ENCODE measurements at places on chromosomes 12 and 14.
A peak's percentile ranks its signal among the peaks of the same experiment; 100 is the strongest.

DNA sequence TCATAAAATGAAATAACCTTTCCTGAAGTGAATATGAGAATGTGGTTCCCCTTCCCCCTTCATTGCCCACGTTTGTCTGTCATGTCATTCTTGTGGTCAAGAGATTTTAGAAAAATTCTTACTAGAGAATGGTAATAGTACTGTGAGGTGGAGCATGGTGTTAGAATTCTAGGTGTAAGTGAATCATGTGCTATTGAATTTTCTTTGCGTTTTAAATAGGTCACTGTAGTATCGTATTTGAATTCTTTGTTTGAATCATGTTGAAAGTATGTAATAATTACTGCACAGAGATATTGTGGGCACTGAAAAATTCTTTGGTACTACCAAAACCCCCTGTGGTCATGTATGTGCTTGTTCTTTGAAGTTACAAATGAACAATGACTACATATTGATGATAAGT, 49.9 kb downstream of the FUT8 start:
- no peak for DNase-seq

DNA sequence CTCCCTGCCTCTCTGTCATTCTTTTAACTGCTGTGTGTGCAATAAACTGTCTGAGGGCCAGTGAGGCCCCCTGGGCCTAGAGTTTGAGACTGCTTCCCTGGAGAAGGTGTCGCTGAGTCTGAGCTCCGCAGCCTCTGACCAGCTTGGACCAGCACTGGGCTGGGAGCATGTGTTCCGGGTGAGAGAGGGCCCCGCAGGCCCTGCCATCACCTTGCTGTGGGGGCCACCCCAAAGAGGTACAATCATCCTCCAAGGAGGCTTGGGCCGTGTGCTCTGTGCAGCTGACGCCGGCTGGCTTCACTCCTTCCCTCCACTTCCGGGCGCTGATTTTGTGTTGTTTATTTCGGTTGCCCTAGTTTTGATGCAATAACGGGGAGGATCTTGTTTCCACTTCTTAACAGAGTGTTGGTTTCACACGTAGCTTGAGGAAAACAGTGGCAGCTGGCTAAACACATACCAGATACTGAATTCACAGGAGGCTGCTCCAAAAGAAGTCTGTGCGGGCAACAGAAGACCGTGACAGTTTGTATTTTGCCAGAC, 121.6 kb downstream of the TMEM132C start:
- no peak for DNase-seq

- no peak for DNase-seq
Observed at GRCh38 chr12:59168647-59169046, 248.3 kb upstream of the LRIG3 start.

GRCh38 chr12:93360688-93361087, 17.0 kb upstream of the NUDT4 start:
- DNase-seq, result no peak

- no peak for DNase-seq
Observed at GRCh38 chr14:24234095-24235005, 1.6 kb downstream of the GMPR2 start.

- DNase-seq, result peak; percentile 6
Observed at GRCh38 chr14:53109105-53110041, 43.8 kb downstream of the DDHD1 start.

DNA sequence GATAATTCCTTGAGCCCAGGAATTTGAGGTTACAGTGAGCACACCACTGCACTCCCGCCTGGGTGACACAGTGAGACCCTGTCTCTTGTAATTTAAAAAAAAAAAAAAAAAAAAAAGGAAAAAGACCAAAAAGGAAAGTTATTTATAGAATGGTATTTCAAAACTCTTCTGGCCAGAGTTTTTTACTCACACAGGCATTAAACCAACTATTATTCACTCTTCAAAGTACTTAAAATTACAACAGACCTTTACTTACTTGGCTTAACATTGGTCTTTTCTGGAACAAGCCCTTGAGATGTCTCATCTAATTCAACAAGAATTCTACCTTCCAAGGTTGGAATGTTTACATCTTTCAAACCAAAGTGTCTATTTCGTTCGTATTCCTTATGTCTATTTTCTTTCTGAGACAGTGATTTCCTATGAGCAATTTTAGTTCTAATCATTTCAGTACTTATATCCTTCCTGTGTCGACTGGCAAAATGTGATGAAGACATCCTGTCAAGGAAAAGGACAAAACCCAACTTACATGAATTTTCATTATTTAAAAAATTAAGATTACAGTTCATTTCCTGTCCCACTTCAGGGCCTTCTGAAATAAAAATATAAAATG, 2.6 kb downstream of the DLGAP5 start:
- no peak for DNase-seq

DNA sequence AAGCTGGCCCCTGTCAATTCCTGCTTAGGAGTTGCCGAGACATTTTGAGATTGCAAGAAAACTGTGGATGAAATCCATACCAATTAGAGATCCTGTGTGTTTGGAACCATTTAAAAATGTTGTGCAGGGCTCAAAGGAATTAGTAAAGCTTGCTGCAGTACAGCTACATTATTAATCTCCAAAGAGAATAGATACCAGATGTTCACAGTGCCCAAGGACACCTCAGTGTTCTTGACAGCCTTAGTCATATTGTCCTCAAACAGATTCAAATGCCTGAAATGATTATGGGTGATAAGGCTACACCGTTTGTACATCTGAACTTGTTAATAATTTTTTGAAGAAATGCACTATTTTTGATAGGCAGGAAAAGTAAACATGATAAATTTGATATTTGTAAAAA, 164.6 kb downstream of the MSRB3 start:
- DNase-seq, result no peak

- DNase-seq, result no peak
Observed at GRCh38 chr12:1174659-1175058, 183.6 kb downstream of the ERC1 start.

DNA sequence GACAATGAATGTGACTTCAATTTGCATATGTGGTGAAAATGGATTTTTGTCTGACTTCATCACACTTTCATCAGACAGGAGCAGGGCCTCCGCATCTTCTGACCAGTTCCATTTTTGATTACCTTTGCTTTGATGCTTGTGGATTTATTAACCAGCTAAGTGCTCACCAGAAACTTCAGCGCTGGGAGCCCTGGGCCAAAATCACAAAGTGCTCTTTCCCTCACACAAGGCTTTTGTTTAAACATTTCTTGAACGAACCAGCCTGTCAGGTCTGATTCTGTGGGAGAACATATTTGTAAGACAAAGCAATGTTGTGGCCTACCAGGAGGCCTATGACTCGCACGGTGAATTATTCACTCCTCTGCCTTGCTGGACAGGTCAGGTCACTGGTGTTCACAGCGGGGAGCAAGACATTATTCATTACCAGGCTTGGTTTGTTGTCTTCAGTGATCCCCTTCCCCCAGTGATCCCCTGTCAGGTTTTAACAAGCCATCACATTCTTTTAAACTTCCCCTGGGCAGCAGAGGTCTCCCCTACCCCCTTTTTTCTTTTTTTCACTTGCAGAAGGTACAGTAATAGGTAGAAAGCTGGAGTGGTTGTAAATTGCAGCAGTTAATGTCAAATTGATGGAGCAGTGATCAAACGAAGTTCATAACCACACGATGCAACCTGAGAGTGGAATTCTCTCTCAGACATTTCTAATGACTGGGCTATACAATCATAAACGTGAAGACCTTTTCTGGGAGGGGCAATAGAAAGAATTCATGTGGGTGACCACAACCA, 167.5 kb upstream of the PRICKLE1 start:
- no peak for DNase-seq

DNA sequence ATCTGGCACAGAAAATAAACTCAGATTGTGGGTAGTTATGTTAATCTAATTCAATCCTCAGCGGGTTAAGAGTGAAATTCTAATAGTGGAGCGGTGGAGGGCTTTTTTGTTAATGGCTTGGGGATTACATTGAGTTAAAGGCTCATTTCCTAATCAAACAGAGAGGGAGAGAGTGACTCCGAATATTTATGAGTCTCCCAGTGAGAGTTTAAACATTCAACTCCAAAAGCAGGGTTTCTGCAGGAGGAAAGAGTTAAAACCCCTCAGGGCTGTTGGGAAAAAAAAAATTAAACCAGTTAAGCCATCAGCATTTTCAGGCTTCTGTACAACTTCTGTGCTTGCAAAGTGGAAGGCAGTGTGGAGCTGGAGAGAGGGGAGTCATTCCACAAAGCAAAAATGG, 62.1 kb upstream of the ESRRB start:
- no peak for DNase-seq

DNA sequence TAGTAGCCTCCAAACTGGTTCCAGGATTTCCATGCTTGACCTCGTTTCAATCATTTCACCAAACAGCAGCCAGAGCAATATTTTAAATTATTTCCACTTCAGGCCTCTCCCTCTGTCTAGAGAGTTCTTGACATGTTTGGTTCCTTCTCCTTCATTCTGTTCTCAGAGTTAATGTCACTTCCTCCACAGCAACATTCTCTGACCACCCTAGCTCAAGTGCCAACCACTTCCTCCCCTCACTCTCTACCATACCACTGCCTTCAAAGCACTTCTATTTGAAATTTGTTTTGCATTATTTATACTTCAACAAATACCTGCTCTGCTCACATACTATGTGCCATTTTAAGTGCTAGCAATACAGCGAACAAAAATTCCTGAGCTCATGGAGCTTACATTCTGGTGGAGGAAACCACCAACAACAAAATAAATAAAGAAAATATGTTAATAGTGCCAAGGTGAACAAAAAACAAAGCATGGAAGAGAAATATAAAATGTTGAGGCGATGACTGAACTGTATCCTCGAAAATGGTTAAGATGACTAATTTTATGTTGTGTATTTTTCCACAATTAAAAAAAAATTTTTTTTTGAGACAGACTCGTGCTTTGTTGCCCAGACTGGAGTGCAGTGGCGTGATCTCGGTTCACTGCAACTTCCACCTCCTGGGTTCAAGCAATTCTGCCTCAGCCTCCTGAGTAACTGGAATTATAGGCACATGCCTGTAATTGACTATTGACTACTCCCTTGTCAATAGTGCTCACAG, 17.3 kb downstream of the BAZ1A start:
- DNase-seq, result no peak

DNA sequence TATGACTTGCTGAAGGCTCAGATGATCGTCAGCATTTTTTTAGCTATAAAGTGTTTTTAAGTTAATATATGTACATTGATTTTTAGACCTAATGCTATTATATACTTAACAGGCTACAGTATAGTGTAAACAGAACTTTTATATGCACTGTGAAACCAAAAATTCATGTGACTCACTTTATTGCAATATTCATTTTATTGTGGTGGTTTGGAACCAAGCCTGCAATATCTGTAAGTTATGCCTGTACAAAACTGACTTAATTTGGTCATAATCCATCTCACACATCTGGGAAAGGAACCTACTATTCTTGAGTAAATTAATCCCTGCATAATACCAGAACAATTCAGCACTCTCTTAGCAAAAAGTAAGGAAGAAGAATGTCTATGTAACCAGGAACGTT, 390.7 kb downstream of the SYT1 start:
- DNase-seq, result no peak

- DNase-seq, result no peak
Observed at GRCh38 chr12:40581889-40582288, 110.3 kb upstream of the CNTN1 start.

DNA sequence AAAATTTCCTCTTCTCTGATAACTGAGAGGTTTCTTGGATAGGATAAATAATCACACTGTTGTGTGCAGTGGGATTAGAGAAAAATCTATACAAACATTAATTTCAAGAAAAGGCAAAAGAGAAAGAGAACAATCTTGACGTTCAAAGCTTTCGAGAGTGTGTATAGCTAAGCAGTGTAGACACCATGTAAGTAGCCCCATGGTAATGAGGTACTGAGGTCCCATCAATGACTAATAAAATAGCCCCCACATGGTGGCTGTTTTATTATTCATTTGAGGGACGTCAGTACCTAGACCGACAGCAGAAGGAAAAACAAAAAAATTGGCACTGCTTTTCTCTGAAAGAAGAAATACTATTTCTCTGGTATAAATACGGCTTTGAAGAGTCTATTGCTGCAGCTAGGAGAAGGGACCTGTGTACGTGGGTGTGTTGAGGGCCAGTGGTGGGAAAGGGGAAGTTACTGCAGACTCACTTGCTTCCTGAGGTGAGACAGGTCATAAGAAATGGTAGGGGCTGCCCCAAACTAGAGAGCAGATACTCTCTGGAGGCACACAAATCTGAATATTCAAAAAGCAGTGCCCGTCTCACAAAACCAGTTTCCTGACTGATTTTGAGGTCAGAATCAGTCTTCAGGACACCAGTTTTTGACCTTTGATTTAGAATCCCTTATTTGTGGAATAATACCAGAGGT, 339.8 kb downstream of the EMP1 start:
- DNase-seq, result no peak

DNA sequence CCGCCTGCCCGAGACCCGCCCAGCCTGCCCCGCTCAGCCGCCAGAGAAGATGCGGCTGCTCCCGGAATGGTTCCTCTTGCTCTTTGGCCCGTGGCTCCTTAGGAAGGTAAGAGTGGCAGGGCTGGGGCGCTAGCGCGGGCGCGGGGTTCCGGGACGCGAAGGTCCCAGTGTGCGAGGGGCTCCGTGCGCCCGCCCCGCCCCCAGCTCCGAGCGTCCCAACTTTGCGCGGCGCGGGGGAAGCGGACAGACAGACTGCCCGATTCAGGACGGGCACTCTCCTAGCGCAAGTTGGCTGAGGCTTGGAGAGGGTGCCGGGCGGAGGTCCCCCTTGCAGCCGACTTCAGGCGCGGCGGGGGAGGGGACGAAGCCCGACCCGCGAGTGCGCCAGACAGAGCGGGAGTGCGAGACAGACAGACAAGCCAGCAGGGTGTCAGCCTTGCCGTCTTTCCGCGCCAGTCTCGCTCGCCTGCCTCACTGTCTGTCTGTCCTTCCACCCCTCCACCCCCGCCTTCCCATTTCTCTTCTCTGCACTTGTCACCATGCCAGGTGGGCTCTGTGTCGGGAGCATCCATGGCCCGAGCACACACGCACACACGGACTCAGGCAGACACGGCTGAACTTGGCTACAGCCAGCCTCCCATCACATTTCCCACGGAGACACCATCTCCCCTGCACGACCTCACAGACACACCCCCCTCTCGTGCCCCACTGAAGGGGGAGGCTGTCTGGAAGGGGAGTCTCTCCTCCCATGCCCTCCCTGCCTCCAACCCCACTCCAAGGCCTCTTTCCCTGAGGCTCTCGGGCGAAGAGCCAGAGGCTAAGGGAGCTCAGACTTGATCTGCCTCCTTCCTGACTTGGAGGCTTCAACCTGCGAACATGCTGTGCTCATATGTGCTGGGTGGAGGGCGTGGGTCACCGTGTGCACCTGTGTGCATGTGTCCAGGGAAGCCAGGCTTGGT, 606 bp downstream of the NXPH4 start:
- no peak for DNase-seq

GRCh38 chr12:104339663-104340062, 36.1 kb downstream of the EID3 start:
- no peak for DNase-seq

GRCh38 chr12:54197010-54197409, 8.2 kb upstream of the SMUG1 start:
- DNase-seq, result no peak

Measured in stimulated activated CD8-positive, alpha-beta memory T cell treated with anti-CD3 and anti-CD28 coated beads, Interleukin-2, amount 100 ng/mL, for 48 hours (primary cell).